ENCODE measurements at places on chromosomes 5 and 9. TPM values are rescaled to one million over a fixed set of nuclear protein-coding genes. Genes with fewer than 3 reads are reported as not detected.

The EPB41L4A gene
- 12.2 TPM for total RNA-seq

The BTNL8 gene
- not detected for total RNA-seq

The TICAM2 gene
- 1.6 TPM for total RNA-seq

The CYLC2 gene
- total RNA-seq: not detected

The SLC36A3 gene
- not detected for total RNA-seq

The HAVCR2 gene
- total RNA-seq: 16.8 TPM

The CARD9 gene
- 1.4 TPM for total RNA-seq

The NDST1 gene
- total RNA-seq: 131 TPM

- no peak overlapping the region for H3K4me3 ChIP-seq
- no peaks in the 10 kb centered on the region for H3K27me3 ChIP-seq
- DNase-seq: no peak
- H3K4me1 ChIP-seq: no peaks in the 10 kb centered on the region
Measured at GRCh38 chr9:126880947-126881332, 20.5 kb downstream of the ZBTB34 start.

DNA sequence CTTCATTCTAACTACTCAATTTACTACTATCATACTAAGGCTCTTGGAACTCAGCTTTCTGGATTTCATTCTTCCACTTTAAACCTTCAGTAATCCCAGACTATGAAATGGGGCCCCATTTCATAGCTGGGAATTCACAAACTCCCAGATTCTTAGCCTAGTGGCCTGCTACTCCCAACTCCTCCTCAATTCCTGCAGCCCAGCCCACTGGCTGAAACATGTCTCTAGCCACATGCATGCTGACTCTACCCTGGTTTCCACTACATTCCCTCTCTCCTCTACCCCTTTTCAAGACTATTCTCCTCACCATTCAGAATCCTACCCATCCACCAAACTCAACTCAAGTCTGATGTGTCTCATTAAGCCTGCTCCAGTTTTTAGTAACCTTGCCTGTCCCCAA, 370.6 kb downstream of the BNC2 start:
- no peak overlapping the region for H3K27ac ChIP-seq
- H3K36me3 ChIP-seq: no peaks in the 10 kb centered on the region
- H3K4me3 ChIP-seq: no peak overlapping the region
- no peaks in the 10 kb centered on the region for H3K27me3 ChIP-seq
- H3K4me1 ChIP-seq: no peaks in the 10 kb centered on the region
- DNase-seq: no peak

- no peak overlapping the region for H3K27ac ChIP-seq
- DNase-seq: no peak
- H3K27me3 ChIP-seq: no peaks in the 10 kb centered on the region
- H3K4me3 ChIP-seq: no peak overlapping the region
- no peaks in the 10 kb centered on the region for H3K36me3 ChIP-seq
Measured at GRCh38 chr9:29697011-29697410, 2123.7 kb upstream of the C9orf72 start.

- no peak for DNase-seq
- H3K27me3 ChIP-seq: no peaks in the 10 kb centered on the region
- H3K27ac ChIP-seq: no peak overlapping the region
- H3K4me3 ChIP-seq: no peak overlapping the region
Measured at GRCh38 chr5:14351845-14352712, 208.9 kb downstream of the TRIO start.

DNA sequence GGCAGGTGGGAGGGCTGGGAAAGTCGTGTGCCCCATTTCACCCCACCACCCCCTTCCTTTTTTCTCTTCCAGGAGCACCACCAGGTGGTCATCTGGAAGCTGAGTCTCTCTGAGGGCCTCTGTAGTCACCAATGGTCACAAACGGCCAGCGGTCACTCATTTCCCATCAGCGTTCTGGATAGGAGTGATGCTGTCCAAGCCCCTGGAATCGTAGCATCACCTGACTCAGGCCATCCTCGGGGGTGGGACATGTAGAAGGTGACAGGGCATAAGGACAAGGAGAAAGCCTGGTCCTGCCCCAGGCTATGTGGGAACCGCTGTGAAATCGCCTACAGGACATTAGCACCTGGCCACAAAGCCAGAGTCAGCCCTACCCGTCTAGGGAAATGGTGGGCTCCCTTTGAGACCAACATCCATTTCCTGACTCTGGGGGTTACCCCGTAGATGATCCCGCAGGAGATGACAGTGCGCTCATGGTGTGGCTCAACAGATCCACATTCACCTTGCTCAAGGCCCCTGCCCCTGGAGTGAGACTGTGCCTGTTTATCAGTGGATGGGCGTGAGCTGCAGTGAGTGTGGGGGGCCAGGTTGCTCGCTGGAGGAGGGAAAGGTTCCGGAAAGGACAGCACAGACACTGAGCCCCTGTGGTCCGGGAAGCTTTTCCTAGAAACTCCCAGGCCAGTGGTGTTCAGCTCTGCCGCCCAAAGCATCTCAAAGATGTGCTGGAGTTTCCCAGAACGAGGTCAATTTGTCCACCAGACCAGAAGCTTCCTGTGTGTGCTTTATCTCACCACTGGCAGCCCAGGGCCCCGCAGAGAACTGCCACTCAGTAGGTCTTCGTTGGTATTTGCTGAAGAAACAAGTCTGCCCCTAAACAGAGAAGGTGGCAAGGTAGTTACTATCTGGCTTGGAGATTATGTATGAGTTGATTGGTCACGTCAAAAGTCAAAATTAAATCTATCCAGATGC, 61.1 kb upstream of the UNC5A start:
- no peaks in the 10 kb centered on the region for H3K4me1 ChIP-seq
- no peak overlapping the region for H3K4me3 ChIP-seq
- no peak for DNase-seq
- H3K27ac ChIP-seq: no peak overlapping the region
- H3K27me3 ChIP-seq: no peaks in the 10 kb centered on the region

DNA sequence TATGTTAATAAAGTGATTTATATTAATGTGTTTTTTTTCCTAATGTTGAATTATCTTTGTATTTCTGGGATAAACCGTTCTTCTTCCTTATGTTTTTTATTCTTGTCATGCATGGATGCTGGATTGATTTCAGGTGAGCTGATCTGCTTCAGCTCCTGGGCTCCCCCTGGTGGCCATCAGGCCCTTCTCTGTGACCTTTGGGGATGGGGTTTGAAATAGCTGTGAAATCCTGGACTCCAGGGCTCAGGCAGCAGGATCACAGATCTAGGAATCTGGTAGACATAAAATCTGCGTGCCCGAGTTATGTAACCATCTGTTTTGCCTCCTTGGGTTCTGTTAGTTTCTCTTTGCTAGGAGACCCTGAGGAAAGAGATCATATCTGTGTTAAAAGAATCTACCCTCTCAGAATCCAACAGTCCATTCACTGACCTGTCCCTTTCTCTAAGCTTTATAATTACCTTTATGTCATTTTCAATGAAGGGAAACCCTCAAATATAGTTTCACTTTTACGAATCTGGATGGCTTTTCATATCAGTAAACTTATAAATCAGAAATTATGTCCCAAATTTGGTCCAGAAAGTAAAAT, 12.2 kb upstream of the OR13J1 start:
- H3K4me1 ChIP-seq: no peaks in the 10 kb centered on the region
- no peaks in the 10 kb centered on the region for H3K27me3 ChIP-seq
- H3K27ac ChIP-seq: no peak overlapping the region
- no peaks in the 10 kb centered on the region for H3K36me3 ChIP-seq
- DNase-seq: peak; percentile 46
- no peak overlapping the region for H3K4me3 ChIP-seq

DNA sequence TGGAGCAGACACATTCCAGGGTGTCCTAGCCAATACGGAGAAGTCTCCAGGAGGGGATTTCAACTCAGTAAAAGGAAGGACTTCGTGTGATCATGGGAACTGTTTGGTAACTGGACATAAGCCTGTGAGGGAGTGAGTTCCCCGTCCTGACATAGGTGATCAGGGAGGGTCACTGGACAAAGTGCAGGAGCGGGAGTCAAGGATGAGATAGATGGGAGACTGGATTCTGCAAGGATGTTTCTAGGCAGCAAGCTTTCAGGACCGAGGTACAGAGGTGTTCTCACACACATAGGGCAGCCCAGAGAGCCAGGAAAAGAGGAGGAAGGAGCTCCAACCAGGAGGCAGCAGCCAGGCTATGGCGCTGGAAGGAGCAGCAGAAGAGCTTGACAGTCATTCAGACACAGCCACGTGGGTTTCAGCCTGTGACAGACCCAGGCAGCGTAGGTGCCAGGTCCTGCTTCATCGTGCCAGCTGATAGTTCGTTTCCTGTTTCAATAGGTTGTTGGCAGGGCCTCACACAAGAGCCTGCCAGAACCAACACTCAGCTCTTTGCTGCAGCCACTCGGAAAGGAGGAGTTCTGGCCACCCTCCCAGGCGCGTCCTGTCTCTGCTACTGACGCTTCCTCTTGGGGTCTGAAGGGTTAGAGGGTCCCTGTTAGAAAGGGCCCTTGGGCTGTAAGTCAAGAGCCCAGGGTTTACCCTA, 84.1 kb downstream of the AMBP start:
- peak; percentile 84 for DNase-seq
- peaks cover 63% of the 10 kb centered on the region for H3K4me1 ChIP-seq
- H3K4me3 ChIP-seq: peak overlapping the region; percentile 1
- H3K27me3 ChIP-seq: no peaks in the 10 kb centered on the region
- no peaks in the 10 kb centered on the region for H3K36me3 ChIP-seq

DNA sequence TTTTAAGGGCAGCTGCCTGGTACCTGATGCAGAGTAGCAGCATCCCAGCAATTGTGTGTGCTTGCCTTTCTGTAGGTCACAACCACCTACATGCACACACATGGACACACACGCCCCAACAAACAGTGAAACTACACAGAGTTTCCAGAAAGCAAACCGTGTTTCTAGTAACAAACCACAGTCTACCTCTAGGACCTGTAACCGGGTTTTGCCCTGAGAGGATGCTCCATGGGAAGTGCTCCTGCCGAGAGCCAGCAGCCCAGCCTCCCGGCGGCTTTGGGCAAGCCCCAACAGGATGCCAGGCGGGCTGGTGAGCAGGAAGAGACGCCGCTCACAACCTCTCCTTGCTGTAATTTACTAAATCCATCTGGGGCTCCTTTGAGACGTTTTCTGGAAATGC, 4.1 kb upstream of the TCF7 start:
- no peaks in the 10 kb centered on the region for H3K36me3 ChIP-seq
- no peaks in the 10 kb centered on the region for H3K27me3 ChIP-seq
- no peak overlapping the region for H3K27ac ChIP-seq
- peaks cover 14% of the 10 kb centered on the region for H3K4me1 ChIP-seq

DNA sequence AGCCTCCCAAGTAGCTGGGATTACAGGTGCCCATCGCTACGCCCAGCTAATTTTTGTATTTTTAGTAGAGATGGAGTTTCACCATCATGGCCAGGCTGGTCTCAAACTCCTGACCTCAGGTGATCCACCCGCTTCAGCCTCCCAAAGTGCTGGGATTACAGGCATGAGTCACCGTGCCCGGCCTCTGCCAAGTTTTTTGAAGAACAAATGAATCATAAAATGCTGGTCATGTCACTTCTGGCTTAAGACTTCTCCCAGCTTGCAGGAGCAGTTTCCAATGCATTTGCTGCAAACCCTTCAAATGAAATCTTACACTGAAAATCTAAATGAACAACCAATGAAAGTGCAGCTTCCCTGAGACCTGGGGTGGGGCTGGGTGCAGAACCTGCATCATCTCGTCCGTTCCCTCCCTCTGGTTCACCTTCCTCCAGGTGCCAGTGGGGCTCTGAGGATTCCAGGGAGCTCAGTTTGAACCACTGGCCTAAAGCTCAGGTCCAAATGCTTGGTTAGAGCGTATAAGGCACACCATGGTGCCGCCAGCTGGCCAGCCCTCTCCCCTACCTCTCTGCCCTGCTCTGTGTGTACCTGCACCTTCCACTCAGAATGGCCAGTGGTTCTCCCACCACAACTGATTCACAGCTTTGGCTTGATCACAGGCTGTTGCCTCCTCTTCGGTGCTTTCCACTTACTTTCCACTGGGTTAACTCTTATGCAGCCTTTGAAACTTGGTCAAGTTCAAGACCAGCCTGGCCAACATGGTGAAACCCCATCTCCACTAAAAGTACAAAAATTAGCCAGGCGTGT, 39.8 kb upstream of the FUBP3 start:
- peaks cover 3% of the 10 kb centered on the region for H3K4me1 ChIP-seq
- H3K36me3 ChIP-seq: no peaks in the 10 kb centered on the region

GRCh38 chr5:27619982-27620381, 581.6 kb upstream of the CDH9 start:
- H3K36me3 ChIP-seq: no peaks in the 10 kb centered on the region
- H3K27me3 ChIP-seq: no peaks in the 10 kb centered on the region
- no peaks in the 10 kb centered on the region for H3K4me1 ChIP-seq
- H3K27ac ChIP-seq: no peak overlapping the region
- no peak for DNase-seq

GRCh38 chr5:155522540-155522939, 509.0 kb downstream of the KIF4B start:
- no peaks in the 10 kb centered on the region for H3K27me3 ChIP-seq
- no peak for DNase-seq
- H3K27ac ChIP-seq: no peak overlapping the region
- H3K36me3 ChIP-seq: no peaks in the 10 kb centered on the region
- H3K4me3 ChIP-seq: no peak overlapping the region

GRCh38 chr5:111548348-111548950, 36.1 kb upstream of the STARD4 start:
- peaks cover 14% of the 10 kb centered on the region for H3K4me1 ChIP-seq
- no peaks in the 10 kb centered on the region for H3K27me3 ChIP-seq
- no peaks in the 10 kb centered on the region for H3K36me3 ChIP-seq
- H3K27ac ChIP-seq: no peak overlapping the region
- DNase-seq: no peak

- H3K27me3 ChIP-seq: no peaks in the 10 kb centered on the region
- DNase-seq: no peak
- H3K4me3 ChIP-seq: no peak overlapping the region
- no peak overlapping the region for H3K27ac ChIP-seq
- H3K4me1 ChIP-seq: no peaks in the 10 kb centered on the region
Measured at GRCh38 chr5:2997179-2997578, 245.7 kb upstream of the IRX2 start.

- H3K27ac ChIP-seq: no peak overlapping the region
- DNase-seq: no peak
- no peaks in the 10 kb centered on the region for H3K27me3 ChIP-seq
- H3K4me1 ChIP-seq: no peaks in the 10 kb centered on the region
Measured at GRCh38 chr9:2341956-2342355, 279.6 kb upstream of the VLDLR start.

- H3K4me3 ChIP-seq: no peak overlapping the region
- no peak overlapping the region for H3K27ac ChIP-seq
- no peaks in the 10 kb centered on the region for H3K4me1 ChIP-seq
Measured at GRCh38 chr9:87672586-87672985, 53.3 kb upstream of the CTSL start.

GRCh38 chr9:14515571-14516198, 177.5 kb downstream of the ZDHHC21 start:
- no peak overlapping the region for H3K27ac ChIP-seq
- no peak for DNase-seq
- no peaks in the 10 kb centered on the region for H3K4me1 ChIP-seq
- no peaks in the 10 kb centered on the region for H3K36me3 ChIP-seq
- H3K27me3 ChIP-seq: no peaks in the 10 kb centered on the region
- no peak overlapping the region for H3K4me3 ChIP-seq

GRCh38 chr9:129609486-129610212, 11.3 kb downstream of the C9orf50 start:
- H3K27me3 ChIP-seq: no peaks in the 10 kb centered on the region
- H3K36me3 ChIP-seq: no peaks in the 10 kb centered on the region
- DNase-seq: no peak

- peaks cover 6% of the 10 kb centered on the region for H3K4me1 ChIP-seq
- no peaks in the 10 kb centered on the region for H3K27me3 ChIP-seq
- peak; percentile 64 for DNase-seq
Measured at GRCh38 chr9:104968025-104968982, 40.3 kb upstream of the ABCA1 start.

All from thoracic aorta (tissue), 2 donors.